Anterior cingulate cortex (tissue), 58 donors: ENCODE measurements at places on chromosomes 7 and 10.

GRCh38 chr10:113390896-113391295 is 162.0 kb upstream of the HABP2 start:
- DNase-seq = no peak

- DNase-seq = no peak
Measured at GRCh38 chr7:108415821-108416536, 40.3 kb downstream of the NRCAM start.

GRCh38 chr7:140771826-140772225 is 75.3 kb downstream of the NDUFB2 start:
- DNase-seq = no peak

DNA sequence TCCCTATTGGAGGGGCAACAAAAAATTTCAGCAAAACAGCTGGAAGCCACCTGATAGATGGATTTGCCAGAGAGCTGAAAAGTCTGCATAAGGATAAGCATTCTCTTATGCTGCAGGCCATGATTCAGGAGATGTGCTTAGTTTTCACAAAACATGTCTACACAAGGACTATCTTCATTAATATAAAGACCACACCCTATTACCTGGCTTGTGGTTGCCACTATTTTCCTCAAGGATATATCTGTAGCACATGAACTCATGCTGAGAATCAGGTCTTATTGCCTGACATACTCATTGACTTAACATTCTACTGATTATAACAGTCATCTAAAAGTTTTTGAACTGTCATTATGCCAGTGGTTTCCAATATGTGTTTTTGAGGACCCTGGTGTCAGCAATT is 7.1 kb upstream of the COL17A1 start:
- DNase-seq = no peak

DNA sequence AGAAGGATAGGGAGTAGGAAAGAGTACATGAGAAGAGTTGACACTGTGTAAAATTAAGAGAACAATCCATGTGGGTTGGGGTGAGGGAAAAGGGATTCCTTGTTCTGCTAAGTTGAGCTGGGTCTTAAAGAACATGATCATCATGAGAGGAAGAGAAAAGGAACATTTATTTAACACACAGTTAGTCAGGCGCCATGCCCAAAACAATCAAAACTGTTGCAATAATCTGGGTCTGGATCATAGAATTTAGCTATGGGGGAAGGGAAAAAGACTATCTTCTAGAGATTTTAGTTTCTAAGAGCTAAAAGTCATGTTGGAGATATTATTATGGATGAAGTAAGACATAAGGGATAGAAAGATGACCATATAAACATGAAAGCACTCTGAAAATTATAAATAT is 178.9 kb downstream of the SEM1 start:
- DNase-seq = no peak

DNA sequence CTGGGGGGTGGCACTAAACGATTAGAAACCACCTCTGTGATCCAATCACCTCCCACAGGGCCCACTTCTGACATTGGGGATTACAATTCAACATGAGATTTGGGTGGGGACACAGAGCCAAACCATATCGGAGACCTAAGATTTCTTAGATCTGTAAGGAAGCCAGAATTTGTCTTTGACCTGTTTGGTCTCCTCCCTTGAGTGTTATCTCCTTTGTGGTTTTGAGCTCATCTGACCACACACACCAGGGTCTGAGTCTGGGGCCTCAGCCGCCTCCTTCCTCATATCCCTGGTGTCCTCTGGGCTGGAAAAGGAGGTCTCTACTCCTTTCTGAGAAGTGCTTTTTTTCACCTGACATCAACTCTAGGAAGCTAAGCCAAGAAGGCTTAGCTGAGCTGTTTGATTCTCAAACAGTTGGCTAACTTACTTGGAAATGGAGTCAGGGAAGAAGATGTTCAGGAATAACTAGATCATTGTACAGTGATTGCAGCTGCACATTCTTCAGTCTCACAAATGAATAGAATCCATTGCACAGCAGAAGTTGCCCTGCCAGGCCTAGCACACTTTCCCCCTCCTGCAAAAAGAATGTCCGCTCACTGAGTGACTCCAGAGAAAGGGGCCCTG is 167.4 kb downstream of the ARHGAP21 start:
- no peak for DNase-seq
